ENCODE measurements at places on chromosomes 1 and 21.

GRCh38 chr1:201713086-201713810 lies 115.7 kb upstream of the IPO9 start:
- DNase-seq = no peak

- no peak for DNase-seq
Observed at GRCh38 chr1:234463749-234464148, 15.2 kb downstream of the TARBP1 start.

DNA sequence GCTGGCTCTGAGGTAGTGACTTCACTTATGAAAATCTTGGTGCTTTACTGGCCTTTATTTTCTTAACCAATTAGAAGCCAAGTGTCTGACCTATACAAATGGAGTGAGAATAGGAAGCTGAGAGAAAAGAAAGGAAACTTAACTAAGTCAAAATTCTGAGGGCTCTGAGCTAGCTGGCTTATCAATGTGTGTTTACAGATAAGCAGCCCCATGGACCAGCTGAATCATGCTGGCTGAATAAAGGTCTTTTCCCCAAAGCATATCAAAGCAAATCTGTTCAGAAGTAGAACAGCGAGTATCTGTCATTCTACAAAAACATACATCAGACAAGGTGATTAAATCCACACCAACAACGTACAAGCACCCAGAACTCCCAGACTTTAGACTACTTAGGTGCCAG lies 117.2 kb downstream of the BRINP2 start:
- no peak for DNase-seq

GRCh38 chr1:15364740-15365139 lies 44.9 kb upstream of the EFHD2 start:
- no peak for DNase-seq

- no peak for DNase-seq
Observed at GRCh38 chr21:34093083-34093482, 19.7 kb downstream of the MRPS6 start.

Data from DMS79 (cell line).